ENCODE measurements at places on chromosomes 2 and 18. TPM values are rescaled to one million over a fixed set of nuclear protein-coding genes. Genes with fewer than 3 reads are reported as not detected.

The FEV gene
- total RNA-seq = not detected

The DHRS9 gene
- 0.93 TPM for total RNA-seq

The ZBTB7C gene
- 0.19 TPM for total RNA-seq

GRCh38 chr2:28568036-28568435 is 72.2 kb downstream of the PLB1 start:
- no peak for DNase-seq
- H3K4me3 ChIP-seq = no peak overlapping the region
- H3K36me3 ChIP-seq = no peaks in the 10 kb centered on the region
- H3K27me3 ChIP-seq = no peaks in the 10 kb centered on the region
- peaks cover 4% of the 10 kb centered on the region for H3K4me1 ChIP-seq

DNA sequence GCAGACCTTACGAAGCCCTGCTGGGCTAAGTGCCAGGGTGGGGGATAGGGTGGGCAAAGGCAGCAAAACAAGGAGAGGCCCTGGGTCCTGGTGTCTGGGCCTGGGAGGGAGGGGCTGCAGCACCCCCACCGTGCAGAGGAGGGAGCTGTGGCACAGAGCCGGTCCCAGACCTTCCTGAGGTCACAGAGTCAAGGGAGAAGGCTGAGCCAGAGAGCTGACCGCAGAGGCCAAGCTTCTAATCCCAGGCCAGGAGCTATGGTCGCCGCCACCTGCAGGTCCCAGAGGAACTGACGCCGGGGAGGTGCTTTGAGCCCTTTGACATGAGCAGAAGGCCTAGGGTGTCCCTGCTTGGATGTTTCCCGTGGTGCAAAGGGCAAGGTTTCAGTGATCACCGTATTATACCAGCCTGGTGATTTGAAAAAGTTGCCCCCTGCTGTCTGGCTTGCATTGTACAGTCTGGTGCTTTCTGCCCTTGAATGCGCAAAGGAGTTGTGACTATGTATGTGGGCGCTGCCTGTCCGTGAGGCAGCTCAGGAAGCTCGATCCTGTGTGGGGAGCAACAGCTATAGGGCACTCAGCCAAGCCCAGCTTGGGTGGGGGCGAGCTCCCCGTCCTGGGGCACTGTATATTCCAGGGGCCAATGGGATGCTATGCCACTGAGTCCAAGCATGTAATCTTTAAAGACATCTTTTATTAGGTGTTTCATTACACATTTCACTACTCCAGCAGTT is 44.3 kb downstream of the EDAR start:
- no peak overlapping the region for H3K27ac ChIP-seq
- H3K4me3 ChIP-seq = no peak overlapping the region
- no peaks in the 10 kb centered on the region for H3K36me3 ChIP-seq
- no peak for DNase-seq
- no peaks in the 10 kb centered on the region for H3K4me1 ChIP-seq
